Sigmoid colon (tissue), 7 donors: ENCODE measurements at places on chromosomes 12 and 14. TPM values are rescaled to one million over a fixed set of nuclear protein-coding genes. Genes with fewer than 3 reads are reported as not detected.

DAO gene
- total RNA-seq: not detected

PLA2G1B gene
- total RNA-seq: not detected

- no peaks in the 10 kb centered on the region for H3K4me1 ChIP-seq
- no peak overlapping the region for H3K4me3 ChIP-seq
- no peak for DNase-seq
- H3K27ac ChIP-seq: no peak overlapping the region
- H3K27me3 ChIP-seq: no peaks in the 10 kb centered on the region
These were observed 341.6 kb downstream of the VRK1 start for GRCh38 chr14:97138801-97139200.

DNA sequence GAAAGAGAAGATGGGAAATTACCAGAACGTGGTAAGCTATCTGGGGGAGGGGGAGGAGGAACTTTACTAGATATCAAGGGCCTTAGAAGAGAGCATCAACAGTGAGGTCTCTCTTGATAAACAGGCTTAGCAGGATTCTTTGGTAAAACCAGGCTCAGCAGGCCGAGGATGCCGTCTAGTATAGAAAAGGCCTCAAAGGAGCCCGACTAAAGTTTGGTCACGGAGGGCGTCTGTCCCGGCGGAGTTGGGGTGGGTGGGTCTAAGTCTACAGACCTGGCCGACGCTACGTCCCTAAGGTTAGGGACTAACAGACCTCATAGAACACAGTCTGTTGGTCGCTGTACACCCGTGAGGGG lies 538 bp upstream of the TIGAR start:
- no peaks in the 10 kb centered on the region for H3K36me3 ChIP-seq
- peaks cover 22% of the 10 kb centered on the region for H3K4me1 ChIP-seq
- DNase-seq: no peak
- H3K27ac ChIP-seq: peak overlapping the region; percentile 96
- peak overlapping the region; percentile 96 for H3K4me3 ChIP-seq
- H3K27me3 ChIP-seq: no peaks in the 10 kb centered on the region

- H3K4me3 ChIP-seq: no peak overlapping the region
- H3K27ac ChIP-seq: no peak overlapping the region
- no peaks in the 10 kb centered on the region for H3K36me3 ChIP-seq
- no peaks in the 10 kb centered on the region for H3K27me3 ChIP-seq
- no peaks in the 10 kb centered on the region for H3K4me1 ChIP-seq
- no peak for DNase-seq
These were observed 12.8 kb upstream of the FBRSL1 start for GRCh38 chr12:132477017-132477702.

DNA sequence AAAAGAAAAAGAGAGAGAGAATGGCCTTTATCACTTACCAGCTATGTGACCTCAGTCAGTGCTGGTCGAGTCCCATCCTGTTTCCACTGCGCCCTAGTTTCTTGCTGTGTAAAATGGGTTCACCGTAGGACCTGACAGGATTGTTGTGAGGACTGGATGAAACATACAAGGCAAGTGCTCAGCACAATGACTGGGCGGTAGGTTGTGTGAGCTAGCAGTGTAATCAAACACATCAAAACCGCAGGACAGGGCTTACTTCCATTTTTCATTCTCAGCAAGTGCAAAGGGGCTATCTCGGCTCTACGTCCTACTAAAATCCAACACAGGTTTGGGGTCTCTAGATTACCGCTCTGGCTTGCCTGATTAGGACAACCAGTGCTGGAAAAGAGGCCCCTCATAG lies 36.4 kb upstream of the ATXN2 start:
- DNase-seq: no peak
- H3K27me3 ChIP-seq: no peaks in the 10 kb centered on the region
- peak overlapping the region; percentile 70 for H3K27ac ChIP-seq
- H3K4me1 ChIP-seq: peaks cover 24% of the 10 kb centered on the region

GRCh38 chr12:21697904-21698630 lies 40.4 kb upstream of the LDHB start:
- no peaks in the 10 kb centered on the region for H3K36me3 ChIP-seq
- no peaks in the 10 kb centered on the region for H3K4me1 ChIP-seq
- H3K4me3 ChIP-seq: no peak overlapping the region
- H3K27me3 ChIP-seq: no peaks in the 10 kb centered on the region
- DNase-seq: no peak
- no peak overlapping the region for H3K27ac ChIP-seq

- H3K4me3 ChIP-seq: no peak overlapping the region
- no peak for DNase-seq
- peaks cover 46% of the 10 kb centered on the region for H3K27me3 ChIP-seq
- H3K4me1 ChIP-seq: no peaks in the 10 kb centered on the region
These were observed 38.6 kb downstream of the BCL11B start for GRCh38 chr14:99233222-99234035.
